Stromal cell of bone marrow (primary cell): ENCODE measurements at places on chromosomes 6 and 20.

DNA sequence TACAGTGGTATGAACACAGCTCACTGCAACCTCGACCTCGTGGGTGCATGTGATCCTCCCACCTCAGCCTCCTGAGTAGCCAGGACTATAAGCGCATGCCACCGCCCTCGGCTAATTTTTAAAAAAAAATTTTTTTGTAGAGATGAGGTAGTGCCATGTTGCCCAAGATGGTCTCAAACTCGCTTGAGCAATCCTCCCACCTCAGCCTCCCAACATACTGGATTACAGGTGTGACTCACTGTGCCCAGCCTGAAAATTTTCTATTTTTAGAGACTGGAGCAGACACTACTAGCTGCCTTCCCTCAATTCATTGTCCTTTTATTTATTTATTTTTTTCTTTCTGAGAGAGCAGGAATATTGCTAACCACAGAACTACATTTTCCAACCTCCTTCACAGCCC lies 20.3 kb upstream of the GTF3C6 start:
- DNase-seq: no peak

- DNase-seq: no peak
Measured at GRCh38 chr6:155436981-155437749, 18.5 kb downstream of the NOX3 start.

GRCh38 chr20:3407040-3407770 lies at the start of gene DNAAF9:
TSS of gene DNAAF9 (minus strand) at chr20:3407669. CDS start at chr20:3407557, 112 bp downstream.
- DNase-seq: peak; percentile 35

DNA sequence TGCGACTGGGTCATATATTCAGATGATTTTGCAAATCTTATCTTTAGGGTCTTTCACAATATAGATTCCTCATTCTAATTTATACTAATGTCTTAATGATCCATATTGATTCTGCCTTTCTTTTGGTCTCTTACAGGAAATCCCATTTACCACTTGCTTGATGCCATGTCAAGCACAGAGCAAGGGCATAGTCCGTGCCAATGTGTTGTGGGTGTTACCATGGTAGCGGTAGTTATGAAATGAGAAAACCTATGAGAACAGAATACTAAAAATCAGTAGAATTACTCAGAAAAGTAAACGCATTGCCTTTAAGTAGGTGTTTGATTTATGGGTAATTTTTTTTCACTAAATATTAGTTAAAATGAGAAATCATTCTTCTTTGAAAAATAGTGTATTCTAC lies 153.9 kb upstream of the RAB32 start:
- DNase-seq: no peak

DNA sequence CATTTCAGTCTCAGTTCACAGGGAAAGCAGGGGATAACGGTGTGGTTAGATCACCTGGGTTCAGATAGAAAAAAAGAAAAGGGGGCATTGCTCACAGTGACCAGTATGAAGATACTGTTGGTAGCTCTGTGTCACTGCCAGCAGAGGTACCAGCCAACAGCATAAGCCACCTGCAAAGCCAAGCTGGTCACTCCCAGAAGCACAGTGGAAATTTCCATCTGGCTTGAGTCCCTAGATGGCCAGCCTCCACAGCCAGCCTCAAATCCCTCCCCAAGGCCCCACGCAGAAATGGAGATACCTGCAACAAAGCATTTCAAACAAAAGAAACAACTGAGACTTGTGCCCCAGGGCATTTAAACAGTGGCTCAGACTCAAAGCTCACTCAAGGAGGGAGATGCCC lies 11.6 kb downstream of the DEFB127 start:
- DNase-seq: no peak

DNA sequence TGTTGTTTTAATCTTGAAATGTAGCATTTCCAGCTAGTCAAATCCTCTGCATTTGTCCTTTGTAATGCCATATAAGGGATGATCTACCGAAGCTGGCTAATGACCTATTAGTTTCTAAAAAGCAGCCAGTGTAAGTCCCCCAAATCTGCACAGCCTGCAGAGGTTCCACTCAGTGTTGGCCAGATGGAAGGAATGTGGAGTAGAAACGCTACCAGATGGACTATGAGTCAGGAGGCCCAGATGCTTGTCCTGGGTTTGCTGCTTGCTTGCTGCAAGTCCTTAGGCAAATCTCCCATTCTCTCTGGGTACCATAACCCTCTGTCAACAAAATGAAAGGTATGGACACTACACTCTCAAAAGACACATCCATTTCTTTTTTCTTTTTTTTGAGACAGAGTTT lies 149.8 kb downstream of the BTBD9 start:
- DNase-seq: peak; percentile 36

DNA sequence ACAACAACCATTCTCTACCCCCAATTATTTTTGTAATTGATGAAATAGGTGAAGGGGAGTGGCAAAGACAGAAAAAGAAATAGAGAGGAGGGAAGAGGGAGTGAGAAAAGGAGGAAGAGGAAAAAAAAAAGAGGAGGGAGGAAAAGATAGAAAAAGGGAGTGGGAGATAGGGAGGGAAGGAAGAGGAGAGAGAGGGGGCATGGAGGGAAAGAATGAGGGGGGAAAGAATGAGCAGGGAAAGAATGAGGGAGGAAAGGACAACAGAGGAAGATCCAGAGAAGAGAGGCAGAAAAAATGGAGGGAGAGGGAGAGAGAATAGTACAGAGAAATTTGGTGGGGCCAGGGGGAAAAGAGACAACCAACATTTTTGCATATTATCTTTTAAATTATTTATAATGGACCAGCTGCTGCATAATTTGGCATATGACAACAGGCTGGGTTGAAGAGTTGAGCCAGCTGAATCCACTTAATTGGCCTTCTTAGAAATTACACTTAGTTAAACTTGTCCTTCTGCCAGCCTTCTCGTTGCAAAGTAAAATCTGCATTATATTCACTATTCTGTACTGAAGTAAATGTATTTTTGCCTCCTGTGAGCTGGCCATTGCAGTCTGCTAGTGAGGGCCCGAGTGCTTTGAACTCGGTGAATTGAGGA lies 101.0 kb downstream of the ARHGAP18 start:
- DNase-seq: no peak

DNA sequence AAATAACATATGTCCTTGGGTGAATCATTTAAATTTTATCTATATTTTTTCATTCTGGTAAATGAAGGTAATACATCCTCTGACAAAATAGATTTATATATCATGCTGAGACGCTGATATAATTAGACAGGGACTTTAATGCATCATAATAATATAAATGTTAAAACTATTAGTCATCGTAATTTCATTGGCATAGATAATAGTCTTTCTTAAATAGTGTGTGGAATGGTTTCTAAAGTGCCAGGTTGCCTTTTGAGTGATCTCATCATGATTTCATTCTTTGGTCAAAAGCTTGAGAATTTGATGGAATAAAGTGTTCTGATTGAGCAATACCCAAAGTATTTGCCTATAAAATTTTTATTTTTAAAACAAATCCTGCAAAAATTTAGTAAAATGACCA lies 43.2 kb upstream of the BMP5 start:
- DNase-seq: peak; percentile 61

GRCh38 chr6:5034328-5034727 lies 30.5 kb upstream of the RPP40 start:
- DNase-seq: no peak

GRCh38 chr6:124463271-124463670 lies 499.0 kb upstream of the RNF217 start:
- DNase-seq: no peak

- DNase-seq: no peak
Measured at GRCh38 chr6:44561060-44561623, 173.6 kb downstream of the CDC5L start.

DNA sequence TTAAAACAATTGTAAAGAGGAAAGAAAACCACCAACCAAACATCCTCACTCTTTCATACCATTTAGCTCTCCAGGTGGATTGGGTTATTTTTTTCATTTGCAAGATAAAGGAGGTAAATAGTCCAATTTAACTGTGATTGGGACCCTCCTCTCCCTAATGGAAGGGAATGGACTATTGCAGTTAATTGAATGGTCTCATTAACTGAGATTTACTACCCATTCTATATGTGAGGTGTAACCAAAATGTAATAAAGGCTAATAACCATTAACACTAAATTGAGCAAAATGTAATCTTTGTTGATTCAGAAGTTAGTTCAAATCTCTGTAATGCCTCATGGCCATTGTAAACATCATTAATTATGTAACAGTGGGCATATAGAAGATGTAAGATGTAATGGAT lies 105.0 kb downstream of the KLHL32 start:
- no peak for DNase-seq

- DNase-seq: no peak
Measured at GRCh38 chr6:81589465-81590313, 162.8 kb downstream of the TENT5A start.

DNA sequence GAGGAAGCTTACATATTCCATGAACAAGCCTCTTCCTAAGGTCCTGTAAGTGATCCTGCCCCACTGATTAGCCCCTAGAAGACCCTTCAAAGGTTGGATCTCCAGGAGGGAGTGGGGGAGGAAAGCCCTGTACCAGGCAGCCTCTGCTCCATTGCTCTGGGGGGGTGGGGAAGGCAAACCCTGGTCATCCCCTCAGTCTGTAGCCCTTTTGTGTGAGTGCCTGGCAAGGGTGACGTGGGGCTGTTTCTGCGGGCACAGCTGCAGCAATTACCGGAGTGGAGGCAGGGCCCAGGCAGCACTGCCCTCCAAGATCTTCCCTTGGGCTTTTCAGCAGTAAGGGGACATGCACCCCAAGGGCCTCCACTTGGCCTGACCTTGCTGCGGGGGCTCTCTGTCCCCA lies at the start of gene MOG:
TSS of gene MOG (plus strand) at position 295 of the 400 bp plus-strand sequence. CDS start 118 bp downstream, outside the sequence.
- no peak for DNase-seq

GRCh38 chr6:127518191-127518709 lies 885 bp downstream of the MTCL3 start:
- DNase-seq: no peak

- no peak for DNase-seq
Measured at GRCh38 chr6:120405947-120406346, 928.3 kb downstream of the TBC1D32 start.

- DNase-seq: no peak
Measured at GRCh38 chr6:82415820-82416219, 52.2 kb downstream of the TPBG start.

- no peak for DNase-seq
Measured at GRCh38 chr6:53336070-53336469, 12.7 kb downstream of the ELOVL5 start.

DNA sequence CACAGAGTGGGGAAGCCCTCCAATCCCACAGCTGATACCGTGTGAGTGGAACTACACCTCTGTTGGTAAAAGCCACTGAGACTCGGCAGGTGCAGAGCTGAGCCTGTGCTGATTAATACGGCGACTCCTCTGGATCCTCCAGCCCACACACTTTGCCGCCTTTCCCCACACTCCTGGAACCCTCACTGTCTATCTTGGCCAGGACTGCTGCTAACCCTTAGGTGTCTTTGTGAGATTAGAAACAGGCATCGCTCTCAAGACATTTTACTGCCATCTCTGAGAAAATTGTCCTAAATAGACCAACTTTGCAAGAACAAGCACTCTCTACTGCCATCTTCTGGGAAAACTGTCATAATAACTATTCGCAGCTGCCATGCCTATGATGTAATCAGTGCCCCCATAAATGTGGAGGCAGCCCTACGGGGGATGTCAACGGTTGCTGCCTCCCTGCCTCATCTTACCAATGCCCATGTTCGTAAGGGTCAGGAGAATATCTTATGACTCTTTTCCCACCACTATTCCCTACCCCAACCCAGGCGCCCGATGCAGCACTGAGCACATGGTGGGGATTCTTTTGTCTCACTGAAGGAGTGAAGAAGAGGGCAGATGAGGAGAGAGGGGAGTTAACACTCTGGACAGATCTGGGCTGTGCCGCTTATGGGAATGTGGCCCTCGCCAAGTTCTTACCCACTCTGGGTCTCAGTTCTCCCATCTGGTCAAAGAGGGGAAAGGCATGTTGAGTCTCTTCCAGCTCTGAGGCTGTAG lies 26.1 kb upstream of the KCNB1 start:
- peak; percentile 19 for DNase-seq

DNA sequence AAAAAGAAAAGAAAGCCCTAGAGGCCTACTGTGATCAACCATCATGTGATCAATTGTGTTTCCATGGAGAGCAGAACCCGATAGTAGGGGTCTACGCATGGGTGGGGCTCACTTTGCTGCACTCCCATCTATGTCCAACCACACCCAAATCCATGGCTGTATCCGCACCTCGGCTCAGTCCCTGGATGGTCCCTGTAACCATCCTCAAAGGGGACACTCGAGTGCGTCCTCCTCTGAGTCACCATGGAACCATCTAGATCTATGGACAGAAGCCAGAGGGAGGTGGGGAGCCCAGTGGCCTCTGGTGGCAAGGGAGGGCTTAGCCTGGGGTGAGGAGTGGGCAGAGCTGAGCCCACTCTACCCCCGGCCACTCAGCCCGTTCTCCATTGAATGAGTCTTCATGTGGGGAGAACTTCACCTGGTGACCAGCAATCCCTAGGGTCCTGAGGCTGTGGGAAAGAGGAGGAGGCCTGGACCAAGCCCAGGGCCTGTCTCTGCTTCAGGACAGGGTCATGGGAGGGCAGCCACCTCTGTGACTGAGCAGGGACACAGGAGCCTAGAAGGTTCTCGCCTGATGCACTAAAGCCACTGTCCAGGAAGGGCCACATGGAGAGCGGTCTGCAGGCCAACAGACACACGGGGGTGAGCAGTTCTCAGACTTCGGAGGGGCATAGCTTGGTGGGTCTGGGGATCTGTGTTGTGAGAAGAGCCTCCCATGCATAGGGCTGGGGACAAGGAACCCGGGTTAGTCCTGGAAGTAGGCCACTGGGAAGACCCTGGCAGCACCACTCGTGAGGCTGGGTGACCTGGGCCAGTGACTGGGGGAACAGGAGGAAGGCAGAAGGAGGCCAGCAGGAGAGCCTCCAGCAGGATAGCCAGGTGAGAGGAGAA lies 19.3 kb downstream of the RAET1L start:
- no peak for DNase-seq
